Epithelial cell of alveolus of lung (primary cell): ENCODE measurements at places on chromosomes 7 and 10. TPM values are rescaled to one million over a fixed set of nuclear protein-coding genes. Genes with fewer than 3 reads are reported as not detected.

Gene HECTD2
- total RNA-seq, result 3.7 and 4.9 TPM in 2 replicates

Gene CNPY1
- total RNA-seq, result not detected in 2 replicates

Gene SPDYE6
- not detected in 2 replicates for total RNA-seq

Gene NKX6-2
- total RNA-seq, result not detected in 2 replicates

Gene FAM200A
- 5.8 and 17.9 TPM in 2 replicates for total RNA-seq

Gene ACTL6B
- total RNA-seq, result not detected in 2 replicates

Gene PIP4K2A
- total RNA-seq, result 6.9 and 12.8 TPM in 2 replicates

Gene TMEM178B
- under 0.01 TPM in 1 of 2 replicates, not detected in the other for total RNA-seq

Gene SEMA3A
- 42.3 and 46.8 TPM in 2 replicates for total RNA-seq

Gene TAS2R41
- not detected in 2 replicates for total RNA-seq

Gene AZGP1
- total RNA-seq, result 0.40 TPM in 1 of 2 replicates, not detected in the other

Gene IL2RA
- total RNA-seq, result not detected in 2 replicates

Gene EFCAB10
- total RNA-seq, result 0.26 TPM in 1 of 2 replicates, not detected in the other

Gene SAMD9L
- 1.0 and 6.6 TPM in 2 replicates for total RNA-seq

Gene PRLHR
- not detected in 2 replicates for total RNA-seq

Gene CAPZA2
- 76.7 and 95.3 TPM in 2 replicates for total RNA-seq

Gene HOXA3
- total RNA-seq, result 8.1 and 9.4 TPM in 2 replicates

Gene KCNH2
- under 0.01 and 0.16 TPM in 2 replicates for total RNA-seq

Gene PLAU
- total RNA-seq, result 156 and 449 TPM in 2 replicates

Gene SLC13A1
- not detected in 2 replicates for total RNA-seq

Gene C10orf67
- total RNA-seq, result 0.13 TPM in 1 of 2 replicates, not detected in the other
